ENCODE measurements at places on chromosomes 1 and 21. TPM values are rescaled to one million over a fixed set of nuclear protein-coding genes. Genes with fewer than 3 reads are reported as not detected.

DNA sequence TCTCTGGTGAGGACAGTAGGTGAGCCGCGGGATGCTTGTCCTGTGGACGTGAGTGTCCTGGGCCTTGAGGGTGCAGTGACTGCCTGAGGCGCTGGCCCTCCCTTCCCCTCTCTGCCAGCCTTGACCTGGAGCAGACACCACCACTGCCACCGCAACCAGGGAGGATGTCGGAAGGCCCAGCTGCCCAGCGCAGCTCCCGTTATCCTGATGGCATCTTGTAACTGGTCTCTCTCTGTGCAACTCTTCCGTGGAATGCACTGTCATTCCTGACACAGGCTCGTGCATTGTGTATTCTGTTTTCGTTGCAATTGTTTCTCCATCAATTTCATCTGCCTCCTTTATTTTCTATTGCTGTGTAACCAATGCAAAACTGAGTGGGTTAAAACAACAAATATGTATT is 118.2 kb downstream of the PCBP3 start:
- DNase-seq = no peak

DNA sequence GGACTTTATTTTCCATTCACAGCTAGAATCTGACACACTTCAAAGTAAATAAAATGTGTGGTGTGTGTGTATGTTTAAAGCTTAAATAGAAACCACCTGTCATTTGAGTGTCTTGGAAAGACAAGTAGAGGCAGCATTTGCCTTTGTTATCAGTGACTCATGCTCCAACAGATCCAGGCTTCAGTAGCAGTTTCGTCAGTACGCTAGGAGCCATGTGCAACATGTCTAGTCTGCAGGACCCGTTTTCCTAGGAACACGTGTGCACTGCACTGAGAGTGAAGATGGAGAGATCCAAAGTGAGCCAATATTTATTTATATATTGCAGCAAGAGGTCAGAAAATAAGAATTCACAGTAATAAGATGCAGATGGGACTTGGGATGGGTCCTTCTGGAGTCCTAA is 41.8 kb downstream of the SGIP1 start:
- no peak for DNase-seq

Gene EXOC8
- total RNA-seq = 17.2 TPM

DNA sequence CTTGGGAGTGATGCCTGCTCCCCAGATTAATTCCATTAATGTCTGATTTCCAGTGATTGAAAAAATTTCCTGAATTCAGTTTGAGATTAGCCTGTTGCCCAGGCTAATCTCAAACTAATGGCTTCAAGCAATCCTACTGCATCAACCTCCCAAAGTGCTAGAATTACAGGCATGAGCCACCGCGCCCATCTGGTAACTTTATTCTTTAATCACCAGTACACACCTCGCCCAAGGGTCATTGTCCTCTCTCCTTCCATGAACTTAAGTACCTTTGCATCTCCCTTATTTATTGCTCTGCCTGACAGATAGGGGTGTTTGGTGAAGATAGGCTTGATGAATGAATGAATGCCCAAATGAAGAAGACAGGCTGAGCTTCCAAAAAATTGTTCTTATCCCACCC is 366.5 kb downstream of the SIPA1L2 start:
- DNase-seq = no peak

Gene SLC16A4
- total RNA-seq = 0.44 TPM

DNA sequence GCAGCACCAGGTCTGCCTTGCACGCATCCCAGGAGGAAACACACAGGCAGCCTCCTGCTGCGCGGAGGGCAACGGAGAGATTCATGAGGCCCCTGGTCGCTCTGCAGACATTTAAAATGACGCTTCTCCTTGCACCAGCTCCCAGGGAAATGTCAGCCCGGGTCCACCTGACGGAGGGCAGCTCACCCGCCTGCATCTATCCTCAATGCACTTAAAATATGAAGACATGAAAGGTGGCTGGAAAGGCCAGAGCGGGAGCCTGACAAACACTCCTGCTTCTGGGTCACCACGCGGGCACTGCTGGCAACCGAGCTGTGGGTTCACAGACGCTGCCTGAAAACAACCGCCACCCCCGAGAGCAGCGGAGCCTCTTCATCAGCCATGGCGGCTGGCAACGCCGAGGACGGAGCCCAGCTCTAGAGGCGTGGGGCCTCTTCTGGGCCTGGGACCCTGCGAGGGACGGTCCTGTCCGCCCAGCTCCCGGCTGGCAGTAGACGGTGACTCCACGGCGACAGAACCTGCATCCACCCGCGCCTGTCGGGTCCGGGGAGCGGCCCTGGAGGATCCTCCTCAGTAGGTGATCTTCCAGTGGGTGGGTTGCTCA is 22.7 kb downstream of the POFUT2 start:
- no peak for DNase-seq

- DNase-seq = no peak
Measured at GRCh38 chr1:173383351-173383750, 93.8 kb upstream of the PRDX6 start.

Gene CFHR2
- total RNA-seq = not detected

GRCh38 chr1:153387001-153387400 is 3.9 kb downstream of the S100A8 start:
- DNase-seq = no peak

GRCh38 chr1:234398849-234399381 is 25.7 kb downstream of the COA6 start:
- no peak for DNase-seq

DNA sequence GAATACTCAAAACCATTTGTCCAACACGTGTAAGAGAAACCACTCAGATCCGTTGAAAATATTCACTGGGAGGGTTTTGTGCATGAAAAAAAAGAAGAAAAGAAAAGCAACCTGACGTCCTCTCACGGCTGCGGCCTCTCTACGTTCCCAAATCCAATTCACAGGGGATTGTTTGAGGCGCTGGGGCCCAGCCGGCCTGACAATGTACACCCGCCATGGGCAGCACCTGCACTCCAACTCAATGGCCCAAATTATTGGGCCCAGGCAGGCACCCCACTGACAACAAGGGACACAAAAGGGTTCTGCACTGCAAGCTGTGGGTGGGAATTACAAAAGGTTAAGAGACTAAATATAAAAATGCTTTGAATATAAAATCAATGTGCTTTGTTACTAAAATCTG is 41.5 kb downstream of the MORN1 start:
- no peak for DNase-seq

GRCh38 chr1:180603850-180604226 is 28.0 kb upstream of the XPR1 start:
- no peak for DNase-seq

DNA sequence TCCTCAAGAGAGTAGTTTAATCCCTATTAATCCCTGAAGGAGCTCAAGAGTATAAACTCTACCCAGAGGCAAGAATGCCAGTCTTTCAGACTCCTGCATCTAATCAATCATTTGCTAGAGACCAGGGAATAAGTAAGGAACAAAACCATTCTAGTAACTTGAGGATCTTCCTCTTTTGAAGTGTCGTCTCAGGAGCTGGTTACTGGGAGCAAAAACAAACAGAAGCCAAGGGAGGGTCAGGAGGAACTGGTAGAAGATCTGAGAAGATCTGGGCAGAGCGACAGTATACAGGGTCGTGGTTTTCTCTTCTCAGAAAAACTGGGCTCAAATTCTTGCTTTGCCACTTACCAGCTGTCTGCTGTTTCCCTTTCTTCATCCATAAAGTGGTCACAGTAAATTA is 69.3 kb downstream of the RPS6KA1 start:
- DNase-seq = no peak

Gene CLDN14
- total RNA-seq = not detected

DNA sequence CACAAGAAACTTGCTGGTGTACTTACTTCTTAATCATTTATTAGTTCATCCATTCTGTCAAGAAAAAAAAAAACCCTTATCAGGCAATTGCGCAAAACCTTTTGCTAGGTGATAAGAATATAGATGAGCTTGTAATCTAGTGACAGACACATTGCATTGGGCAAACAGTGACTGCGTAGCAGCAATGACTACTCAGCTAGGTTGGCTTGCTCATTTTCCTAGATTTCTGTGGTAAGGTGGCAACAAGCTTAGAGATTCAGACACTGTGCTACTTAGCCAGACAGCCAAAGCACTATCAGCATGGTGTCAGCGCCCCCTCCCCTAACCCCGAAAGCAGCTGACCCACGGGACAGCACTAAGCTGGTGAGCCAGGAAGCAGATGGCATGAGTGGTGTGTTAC is 203.1 kb downstream of the BARHL2 start:
- no peak for DNase-seq

DNA sequence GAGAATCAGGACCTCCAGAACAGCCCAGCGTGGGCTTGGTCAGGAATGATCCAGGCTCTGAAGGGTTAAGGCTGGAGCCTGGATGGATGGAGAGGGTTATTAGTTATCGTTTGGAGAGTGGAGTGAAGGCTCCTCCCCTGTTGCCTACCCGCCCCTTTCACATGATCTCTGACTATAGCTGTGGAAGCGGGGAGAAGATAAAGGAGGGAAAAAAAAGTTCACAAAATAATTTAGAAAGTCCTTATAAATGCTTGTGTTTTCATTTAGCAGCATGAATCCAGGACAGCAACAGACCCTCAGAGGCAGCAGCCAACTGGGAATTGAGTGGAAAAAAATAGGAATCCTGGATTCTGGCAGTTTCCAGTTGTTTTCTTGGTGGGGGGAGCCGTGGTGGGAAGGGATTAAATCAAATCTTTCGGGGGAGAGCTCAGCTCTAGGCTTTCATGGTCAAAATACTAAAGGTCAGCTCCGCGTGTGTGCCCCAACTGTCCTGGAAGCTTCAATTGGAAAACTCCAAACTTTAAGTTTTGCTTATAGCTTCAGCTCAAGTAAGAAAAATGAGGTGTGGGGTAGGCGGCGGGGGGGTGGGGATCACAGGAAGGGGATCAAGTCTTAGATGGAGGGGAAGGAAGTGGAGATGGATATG is 595 bp upstream of the DDR2 start:
- no peak for DNase-seq

- DNase-seq = no peak
Measured at GRCh38 chr21:38323721-38324531, 67.1 kb downstream of the KCNJ15 start.

Gene KRTAP20-1
- not detected for total RNA-seq

DNA sequence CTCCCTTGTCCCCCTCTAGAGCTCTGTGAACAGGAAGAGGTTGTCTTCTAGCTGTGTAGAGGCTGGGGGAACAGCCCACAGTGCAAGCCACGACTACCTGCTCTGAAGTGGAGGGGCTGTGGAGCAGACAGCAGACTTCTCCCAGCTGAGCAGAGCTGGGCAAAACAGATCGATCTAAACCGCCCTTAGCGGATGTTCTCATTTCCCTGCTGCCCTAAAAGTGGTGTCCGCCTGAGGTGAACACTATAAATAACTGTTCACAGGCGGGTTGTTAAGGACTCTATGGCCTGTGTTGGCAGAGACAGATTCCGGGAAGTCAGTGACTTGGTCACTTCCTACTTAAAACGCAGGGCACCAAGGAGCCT is 203.2 kb downstream of the RHOU start:
- peak; percentile 13 for DNase-seq

Gene PRAMEF6
- not detected for total RNA-seq

DNA sequence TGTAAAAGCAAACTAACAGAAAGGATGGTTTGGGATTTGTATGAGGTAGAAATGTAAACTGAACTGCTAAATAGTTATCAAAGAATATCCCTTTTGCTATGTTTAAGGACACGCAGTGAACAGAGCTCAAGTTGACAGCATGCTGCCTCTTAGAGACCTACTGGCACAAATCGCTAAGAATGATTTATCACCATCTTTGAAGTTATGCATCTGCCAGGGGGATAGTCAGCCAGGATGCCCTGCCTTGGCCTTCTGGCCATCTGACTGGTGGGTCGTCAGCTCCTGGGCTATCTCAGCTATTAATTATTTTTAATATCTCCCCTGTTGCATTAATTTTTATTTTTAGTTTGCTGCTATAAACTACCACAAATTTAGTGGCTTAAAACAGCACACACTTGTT is 334.8 kb upstream of the KAZN start:
- DNase-seq = no peak

GRCh38 chr21:45376459-45377324 is 28.3 kb upstream of the COL18A1 start:
- DNase-seq = no peak

Gene LRRC3
- 2.8 TPM for total RNA-seq

DNA sequence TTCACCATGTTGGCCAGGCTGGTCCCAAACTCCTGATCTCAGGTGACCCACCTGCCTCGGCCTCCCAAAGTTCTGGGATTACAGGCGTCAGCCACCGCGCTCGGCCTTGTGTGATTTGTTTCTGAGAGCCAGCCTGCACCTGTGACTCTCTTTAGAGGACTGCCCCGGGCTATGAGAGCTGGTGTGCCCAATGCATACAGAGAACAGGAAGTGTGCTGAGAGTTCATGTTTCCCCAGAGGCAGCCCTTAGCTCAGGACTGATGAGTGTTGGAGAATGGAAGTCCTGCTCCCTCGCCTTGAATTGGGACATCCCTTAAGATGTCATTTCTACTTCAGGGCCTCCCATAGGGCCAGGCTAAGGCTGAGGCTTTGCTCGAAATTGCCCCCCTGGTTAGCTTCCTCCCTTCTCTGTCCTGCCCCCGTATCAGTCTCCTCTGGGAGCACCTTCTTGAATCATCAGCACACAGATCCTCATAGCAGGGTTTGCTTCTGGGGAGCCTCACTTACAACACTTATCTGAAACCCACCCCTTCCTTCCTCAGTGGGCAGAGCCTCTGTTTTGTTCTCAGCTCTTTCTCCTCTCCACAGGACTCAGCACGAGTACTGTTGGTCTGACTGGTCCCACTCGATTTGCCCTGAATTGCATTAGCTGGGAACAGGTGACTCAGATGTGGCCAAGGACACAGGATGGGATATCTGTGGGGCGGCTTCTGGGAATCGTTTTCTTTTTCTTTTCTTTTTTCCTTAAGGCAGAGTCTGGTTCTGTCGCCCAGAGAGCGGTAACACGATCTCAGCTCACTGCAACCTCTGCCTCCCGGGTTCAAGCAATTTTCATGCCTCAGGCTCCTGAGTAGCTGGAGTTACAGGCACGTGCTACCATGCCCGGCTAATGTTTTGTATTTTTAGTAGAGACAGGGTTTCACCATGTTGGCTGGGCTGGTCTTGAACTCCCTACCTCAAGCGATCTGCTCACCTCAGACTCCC is 80.1 kb downstream of the UBIAD1 start:
- no peak for DNase-seq

- DNase-seq = no peak
Measured at GRCh38 chr1:37692834-37693175, 489 bp downstream of the CDCA8 start.

DNA sequence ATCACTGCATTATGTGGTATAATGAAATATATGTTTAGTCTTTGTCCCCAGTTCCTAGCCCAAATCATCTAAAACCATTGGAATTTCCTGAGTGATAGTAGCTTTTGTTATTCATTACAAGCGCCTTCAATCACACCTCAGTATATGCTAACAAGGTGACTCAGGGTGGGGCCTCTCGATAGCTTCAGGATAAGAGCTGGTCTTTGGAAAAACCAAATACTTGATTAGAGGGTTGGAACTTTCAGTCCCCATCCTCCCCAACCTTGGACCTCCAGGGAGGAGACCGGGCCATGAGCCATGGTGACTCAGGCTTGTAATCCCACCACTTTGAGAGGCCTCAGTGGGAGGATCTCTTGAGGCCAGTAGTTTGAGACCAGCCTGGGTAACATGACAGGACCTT is 5.1 kb upstream of the BRDT start:
- no peak for DNase-seq

All from activated T-cell treated with anti-CD3 and anti-CD28 coated beads, Interleukin-2, amount 50 U/mL, for 72 hours (primary cell).